Ovary (tissue), 10 donors: ENCODE measurements at places on chromosomes 7 and 10.

GRCh38 chr7:144454256-144455039, 51.0 kb upstream of the NOBOX start:
- no peak overlapping the region for H3K27ac ChIP-seq
- no peaks in the 10 kb centered on the region for H3K4me1 ChIP-seq
- DNase-seq: no peak
- H3K27me3 ChIP-seq: no peaks in the 10 kb centered on the region
- H3K36me3 ChIP-seq: no peaks in the 10 kb centered on the region
- no peak overlapping the region for H3K4me3 ChIP-seq

DNA sequence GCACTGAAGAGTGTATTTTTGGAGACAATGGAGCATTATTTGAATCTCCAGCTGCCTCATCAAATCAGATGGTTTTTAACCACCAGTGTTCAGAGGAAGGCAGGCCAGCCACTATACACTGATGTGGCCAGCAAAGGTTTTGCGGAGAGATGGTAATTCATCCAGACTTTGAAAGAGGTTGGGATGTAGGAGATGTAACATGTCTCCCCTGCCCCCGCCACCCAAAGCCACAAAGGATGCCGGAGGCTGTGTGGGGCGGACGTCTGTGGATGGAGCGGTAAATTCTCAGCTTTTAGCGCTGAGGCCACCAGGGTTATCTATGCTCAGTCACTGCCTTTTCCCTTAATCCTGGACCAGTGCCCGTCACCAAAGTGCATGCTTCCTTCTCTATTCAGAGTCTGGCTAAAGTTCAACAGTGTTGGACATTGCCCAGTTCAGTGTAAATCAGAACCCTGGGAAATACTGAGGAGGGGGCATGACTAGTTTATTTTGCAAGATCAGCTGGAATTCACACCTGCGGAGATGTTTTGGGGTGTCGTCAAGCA, 3.7 kb upstream of the TRIP6 start:
- H3K27me3 ChIP-seq: no peaks in the 10 kb centered on the region
- no peak overlapping the region for H3K4me3 ChIP-seq
- peaks cover 10% of the 10 kb centered on the region for H3K4me1 ChIP-seq
- H3K27ac ChIP-seq: no peak overlapping the region
- no peak for DNase-seq
- H3K36me3 ChIP-seq: no peaks in the 10 kb centered on the region

DNA sequence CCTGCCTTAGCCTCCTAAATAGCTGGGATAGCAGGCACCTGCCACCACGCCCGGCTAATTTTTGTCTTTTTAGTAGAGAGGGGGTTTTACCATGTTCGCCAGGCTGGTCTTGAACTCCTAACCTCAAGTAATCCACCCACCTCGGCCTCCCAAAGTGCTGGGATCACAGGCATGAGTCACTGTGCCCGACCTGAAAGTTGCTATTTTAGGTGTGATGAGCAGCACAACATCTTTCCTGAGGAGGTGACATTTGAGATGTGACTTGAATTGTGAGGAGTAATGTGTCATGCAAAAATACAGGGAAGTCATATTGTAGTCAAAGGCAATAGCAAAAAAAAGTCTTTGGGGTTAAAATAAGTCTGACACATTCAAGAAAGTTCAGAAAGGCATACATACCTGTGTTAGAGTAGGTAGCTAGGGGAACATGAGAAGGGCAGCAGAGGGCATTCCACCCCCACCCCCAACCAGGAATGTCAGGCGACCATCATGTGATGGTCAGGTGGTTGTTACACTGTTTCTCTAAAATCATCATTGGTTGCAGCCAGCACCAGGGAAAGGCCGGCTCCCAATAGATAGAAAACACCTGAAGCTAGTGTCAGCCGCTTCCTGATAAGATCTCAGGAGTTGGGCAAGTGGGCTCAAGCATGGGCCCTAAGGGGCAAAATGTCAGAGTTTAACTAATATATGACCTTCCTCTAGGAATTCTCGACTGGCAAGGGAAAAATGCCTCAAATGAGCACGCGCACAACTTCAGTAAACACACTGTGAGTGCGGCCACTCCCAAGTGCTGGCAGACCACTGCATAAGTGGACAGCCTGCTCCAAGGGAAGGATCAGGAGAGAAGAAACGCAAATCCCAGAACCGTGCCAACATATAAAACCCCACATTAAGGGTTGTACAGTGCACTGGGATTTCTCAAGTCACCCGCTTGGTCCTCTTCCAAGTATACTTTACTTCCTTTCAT, at the start of gene TACC2:
Gene TACC2, plus strand, starts transcription at position 803 of the 964 bp plus-strand sequence. CDS start 32,819 bp downstream, outside the sequence.
- no peaks in the 10 kb centered on the region for H3K4me1 ChIP-seq
- no peaks in the 10 kb centered on the region for H3K36me3 ChIP-seq
- no peak within 1 kb of the TSS for H3K4me3 ChIP-seq
- no peaks in the 10 kb centered on the region for H3K27me3 ChIP-seq

GRCh38 chr10:62779487-62780248, 24.9 kb upstream of the ADO start:
- H3K4me1 ChIP-seq: no peaks in the 10 kb centered on the region
- no peaks in the 10 kb centered on the region for H3K36me3 ChIP-seq
- no peak overlapping the region for H3K4me3 ChIP-seq
- no peaks in the 10 kb centered on the region for H3K27me3 ChIP-seq
- no peak overlapping the region for H3K27ac ChIP-seq
- DNase-seq: no peak

DNA sequence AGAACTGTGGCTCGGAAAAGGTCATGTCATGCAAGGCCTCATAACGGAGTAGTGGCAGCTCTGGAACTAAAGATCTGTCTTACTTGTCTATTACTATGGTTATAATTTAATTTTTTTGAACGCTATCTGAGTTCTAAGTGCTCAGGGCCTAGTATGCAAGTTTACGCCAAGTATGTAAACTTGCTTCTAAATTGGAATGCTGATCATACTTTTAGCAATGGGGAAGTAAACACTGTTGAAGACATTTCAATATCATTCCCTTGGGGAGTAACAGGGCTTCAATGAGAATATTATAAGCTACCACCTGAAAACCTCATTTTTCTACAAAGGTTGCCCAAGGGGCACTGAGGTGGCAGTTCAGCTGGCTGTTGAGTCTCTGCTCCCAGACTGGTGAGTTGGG, 69.5 kb upstream of the NFKB2 start:
- no peaks in the 10 kb centered on the region for H3K36me3 ChIP-seq
- no peak for DNase-seq
- H3K4me3 ChIP-seq: no peak overlapping the region
- H3K27me3 ChIP-seq: no peaks in the 10 kb centered on the region
- peaks cover 2% of the 10 kb centered on the region for H3K4me1 ChIP-seq

- no peak for DNase-seq
- H3K36me3 ChIP-seq: no peaks in the 10 kb centered on the region
- H3K27me3 ChIP-seq: no peaks in the 10 kb centered on the region
- no peak overlapping the region for H3K27ac ChIP-seq
- peaks cover 5% of the 10 kb centered on the region for H3K4me1 ChIP-seq
These were observed 6.6 kb downstream of the CREB5 start for GRCh38 chr7:28418966-28419365.

GRCh38 chr10:576130-576465, 113.4 kb downstream of the DIP2C start:
- no peaks in the 10 kb centered on the region for H3K27me3 ChIP-seq
- H3K36me3 ChIP-seq: no peaks in the 10 kb centered on the region
- DNase-seq: no peak
- H3K4me1 ChIP-seq: peaks cover 6% of the 10 kb centered on the region

DNA sequence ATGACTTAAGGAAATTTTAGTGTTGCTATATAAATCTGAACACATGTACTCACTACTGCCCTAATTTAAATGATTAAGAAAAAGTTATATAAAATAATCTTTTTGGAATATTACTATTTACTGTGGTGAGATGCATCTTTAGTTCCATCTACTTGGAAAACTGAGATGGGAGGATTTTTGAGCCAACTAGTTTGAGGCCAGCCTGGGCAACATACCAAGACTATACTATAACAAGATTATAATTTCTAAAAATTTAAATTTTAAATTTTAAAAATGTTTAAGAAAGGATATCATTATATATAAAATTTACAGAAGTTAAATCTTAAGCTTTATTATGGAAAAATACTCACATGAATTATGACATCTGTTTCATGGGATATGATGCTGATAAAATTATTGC, 530.8 kb upstream of the IGFBP3 start:
- no peaks in the 10 kb centered on the region for H3K36me3 ChIP-seq
- no peaks in the 10 kb centered on the region for H3K4me1 ChIP-seq
- H3K27ac ChIP-seq: no peak overlapping the region
- no peak overlapping the region for H3K4me3 ChIP-seq
- DNase-seq: no peak

- DNase-seq: no peak
- H3K36me3 ChIP-seq: no peaks in the 10 kb centered on the region
- no peaks in the 10 kb centered on the region for H3K27me3 ChIP-seq
- peaks cover 3% of the 10 kb centered on the region for H3K4me1 ChIP-seq
- no peak overlapping the region for H3K4me3 ChIP-seq
- no peak overlapping the region for H3K27ac ChIP-seq
These were observed 52.7 kb downstream of the SRPK2 start for GRCh38 chr7:105336009-105336408.

DNA sequence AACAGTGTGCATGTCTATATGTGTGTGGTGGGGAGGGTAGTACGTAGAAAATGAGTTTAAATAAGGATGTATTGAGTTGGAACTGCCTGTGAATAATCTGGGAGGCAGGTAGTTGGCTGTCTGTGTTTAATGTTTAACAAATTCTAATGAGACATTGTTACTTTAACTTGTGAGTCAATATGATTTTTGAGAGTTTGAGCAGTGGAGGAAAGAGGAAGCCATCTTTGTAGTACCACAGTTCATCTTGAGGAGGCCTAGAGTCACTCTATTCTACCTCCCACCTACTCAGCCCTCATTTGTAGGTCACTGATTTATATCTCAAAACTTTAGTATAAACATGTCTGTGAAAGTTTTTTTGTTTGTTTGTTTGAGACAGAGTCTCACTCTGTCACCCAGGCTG, 129.9 kb upstream of the ITGB1 start:
- H3K4me1 ChIP-seq: no peaks in the 10 kb centered on the region
- DNase-seq: no peak
- H3K27me3 ChIP-seq: no peaks in the 10 kb centered on the region
- no peak overlapping the region for H3K27ac ChIP-seq
- H3K4me3 ChIP-seq: no peak overlapping the region
- no peaks in the 10 kb centered on the region for H3K36me3 ChIP-seq

- no peaks in the 10 kb centered on the region for H3K36me3 ChIP-seq
- no peak overlapping the region for H3K27ac ChIP-seq
- no peak overlapping the region for H3K4me3 ChIP-seq
- H3K27me3 ChIP-seq: no peaks in the 10 kb centered on the region
- no peaks in the 10 kb centered on the region for H3K4me1 ChIP-seq
These were observed 15.9 kb upstream of the GPNMB start for GRCh38 chr7:23230641-23231101.

- H3K4me1 ChIP-seq: peaks cover 1% of the 10 kb centered on the region
- no peaks in the 10 kb centered on the region for H3K36me3 ChIP-seq
- no peak for DNase-seq
- H3K27ac ChIP-seq: no peak overlapping the region
- H3K4me3 ChIP-seq: no peak overlapping the region
These were observed 19.9 kb downstream of the STMP1 start for GRCh38 chr7:135682191-135682590.

DNA sequence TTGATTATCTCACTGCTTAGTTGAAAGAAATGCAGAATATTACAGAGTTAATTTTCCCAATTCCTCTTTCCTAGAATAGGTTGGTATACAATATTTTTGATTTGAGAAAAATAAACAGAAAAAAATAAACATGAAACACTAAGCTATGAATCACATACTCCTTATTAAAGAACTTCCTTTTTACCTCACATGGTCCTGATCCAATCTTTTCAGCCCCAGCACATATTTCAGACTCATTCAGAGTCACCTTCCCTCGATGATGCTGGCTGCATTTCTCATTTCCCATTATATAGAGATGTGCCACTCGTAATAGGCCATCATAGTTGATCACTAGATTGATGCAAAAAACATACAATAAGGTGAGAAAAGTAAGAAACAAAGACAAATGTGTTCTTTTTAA, 64.6 kb downstream of the HGF start:
- no peak overlapping the region for H3K4me3 ChIP-seq
- no peaks in the 10 kb centered on the region for H3K27me3 ChIP-seq
- H3K27ac ChIP-seq: no peak overlapping the region
- no peaks in the 10 kb centered on the region for H3K4me1 ChIP-seq

- H3K4me3 ChIP-seq: no peak overlapping the region
- DNase-seq: peak; percentile 92
- H3K4me1 ChIP-seq: peaks cover 8% of the 10 kb centered on the region
- peak overlapping the region; percentile 72 for H3K27ac ChIP-seq
- no peaks in the 10 kb centered on the region for H3K36me3 ChIP-seq
These were observed 142.5 kb upstream of the TCERG1L start for GRCh38 chr10:131453721-131454634.

DNA sequence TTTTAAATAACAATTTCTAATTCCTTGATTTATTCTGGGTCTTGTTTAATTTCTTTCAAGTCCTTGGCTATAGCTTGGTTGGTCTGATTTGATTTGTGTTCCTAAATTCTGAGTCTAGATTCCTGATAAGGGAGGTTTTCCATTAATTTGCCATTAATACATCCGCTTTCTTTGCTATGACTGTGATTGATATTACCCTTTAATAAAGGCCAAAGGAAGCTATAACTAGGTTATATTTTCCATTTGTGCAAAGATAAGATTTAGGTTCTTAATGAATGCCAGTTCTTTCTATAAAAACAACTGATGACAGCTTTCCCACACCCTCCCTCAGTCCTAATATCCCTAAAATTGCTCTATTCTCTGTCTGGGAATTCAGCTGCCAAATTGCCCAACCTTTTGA, 28.2 kb downstream of the NDUFB2 start:
- H3K36me3 ChIP-seq: no peaks in the 10 kb centered on the region
- no peaks in the 10 kb centered on the region for H3K4me1 ChIP-seq
- DNase-seq: no peak
- H3K27ac ChIP-seq: no peak overlapping the region

GRCh38 chr10:116785282-116785681, 42.9 kb upstream of the HSPA12A start:
- H3K27ac ChIP-seq: no peak overlapping the region
- H3K4me3 ChIP-seq: no peak overlapping the region
- no peaks in the 10 kb centered on the region for H3K27me3 ChIP-seq
- no peaks in the 10 kb centered on the region for H3K36me3 ChIP-seq
- H3K4me1 ChIP-seq: no peaks in the 10 kb centered on the region

DNA sequence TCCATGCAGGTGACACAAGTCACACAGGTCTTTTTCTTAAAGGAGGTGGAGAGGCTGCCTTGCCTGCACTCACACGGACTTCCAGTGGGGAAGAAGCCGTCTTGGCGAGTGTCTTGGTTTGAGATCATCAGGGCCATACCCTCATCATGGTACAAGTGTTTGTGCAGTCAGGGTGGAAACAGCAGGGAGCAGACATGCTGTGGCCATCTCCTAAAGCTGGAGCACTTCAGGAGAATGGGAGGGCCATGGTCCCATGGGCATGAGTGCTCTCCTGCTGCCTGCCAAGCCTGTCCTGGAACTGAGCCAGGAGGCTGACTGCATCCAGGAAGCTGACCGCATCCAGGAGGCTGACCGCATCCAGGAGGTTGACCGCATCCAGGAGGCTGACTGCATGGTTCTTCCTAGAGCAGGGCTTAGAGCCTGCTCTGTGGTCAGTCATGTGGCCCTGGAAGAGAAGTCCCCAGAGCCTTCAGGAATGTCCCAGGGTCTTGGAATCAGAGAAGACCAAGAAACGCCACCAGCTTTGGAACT, 98.4 kb downstream of the ADARB2 start:
- H3K4me3 ChIP-seq: no peak overlapping the region
- H3K4me1 ChIP-seq: no peaks in the 10 kb centered on the region
- no peaks in the 10 kb centered on the region for H3K27me3 ChIP-seq
- DNase-seq: no peak
